ENCODE measurements at places on chromosomes 1 and 21.

- no peak overlapping the region for H3K4me3 ChIP-seq
- no peak for DNase-seq
- H3K4me1 ChIP-seq, result 0 out of 2 replicates have a peak, but pooled peaks cover 10% of the 10 kb centered on the region
- no peaks in the 10 kb centered on the region for H3K27me3 ChIP-seq
- H3K36me3 ChIP-seq, result no peaks in the 10 kb centered on the region
Measured at GRCh38 chr1:100882698-100883097, 11.9 kb downstream of the EXTL2 start.

- H3K4me3 ChIP-seq, result no peak overlapping the region
- no peaks in the 10 kb centered on the region for H3K27me3 ChIP-seq
- H3K4me1 ChIP-seq, result peaks cover 23% of the 10 kb centered on the region
- DNase-seq, result peak; percentile 40
- no peak overlapping the region for H3K27ac ChIP-seq
- no peaks in the 10 kb centered on the region for H3K36me3 ChIP-seq
Measured at GRCh38 chr1:204286831-204287421, 72.8 kb downstream of the PLEKHA6 start.

DNA sequence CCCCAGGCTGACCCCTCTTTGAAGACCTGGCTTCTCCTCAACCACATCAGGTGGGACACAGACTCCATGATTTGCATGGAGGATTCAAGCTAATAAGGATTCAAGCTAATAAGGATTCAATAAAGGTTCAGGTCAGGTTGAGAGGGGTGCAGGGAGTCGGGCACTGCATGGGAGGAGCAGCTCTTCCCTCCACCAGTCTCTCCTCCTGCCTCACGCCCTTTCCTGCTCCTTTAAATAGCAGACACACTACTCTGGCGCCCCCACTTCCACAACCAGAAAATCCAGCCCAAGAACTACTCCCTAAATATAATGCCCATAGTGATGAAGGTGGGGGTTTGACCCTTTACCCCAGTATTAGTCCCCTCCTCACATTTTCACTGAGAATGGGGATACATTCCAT lies 7.1 kb downstream of the MEX3A start:
- H3K4me3 ChIP-seq, result no peak overlapping the region

DNA sequence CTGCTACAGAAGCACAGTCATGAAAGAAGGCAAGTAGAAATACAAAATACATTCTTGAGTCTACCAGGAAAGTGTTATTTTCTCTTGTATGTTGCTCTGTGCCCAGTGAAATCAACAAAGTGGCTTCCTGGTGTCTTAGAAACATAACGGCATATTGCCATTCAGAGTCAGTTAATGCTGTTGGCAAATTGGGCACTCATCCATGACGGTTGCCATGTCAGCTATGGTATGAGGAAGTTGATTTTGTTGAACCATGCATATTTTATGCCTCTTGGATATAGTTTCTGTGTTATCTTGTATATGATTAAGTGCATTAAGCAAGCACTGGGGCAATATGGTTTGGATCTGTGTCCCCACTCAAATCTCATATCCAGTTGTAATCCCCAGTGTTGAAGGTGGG lies 153.1 kb upstream of the CXADR start:
- no peaks in the 10 kb centered on the region for H3K4me1 ChIP-seq
- no peak overlapping the region for H3K27ac ChIP-seq
- no peak for DNase-seq

- no peak overlapping the region for H3K4me3 ChIP-seq
- H3K27ac ChIP-seq, result no peak overlapping the region
- no peaks in the 10 kb centered on the region for H3K4me1 ChIP-seq
- no peaks in the 10 kb centered on the region for H3K36me3 ChIP-seq
Measured at GRCh38 chr1:101119289-101119688, 93.7 kb upstream of the DPH5 start.

- H3K4me3 ChIP-seq, result no peak overlapping the region
- H3K4me1 ChIP-seq, result peaks cover 13% of the 10 kb centered on the region
- no peaks in the 10 kb centered on the region for H3K27me3 ChIP-seq
- H3K27ac ChIP-seq, result no peak overlapping the region
Measured at GRCh38 chr1:99565606-99566289, 80.2 kb upstream of the PALMD start.

- peak; percentile 86 for DNase-seq
- H3K27ac ChIP-seq, result peak overlapping the region; percentile 49
- H3K36me3 ChIP-seq, result no peaks in the 10 kb centered on the region
- no peak overlapping the region for H3K4me3 ChIP-seq
- H3K27me3 ChIP-seq, result no peaks in the 10 kb centered on the region
- peaks cover 15% of the 10 kb centered on the region for H3K4me1 ChIP-seq
Measured at GRCh38 chr1:224784265-224785039, 145.0 kb upstream of the DNAH14 start.

GRCh38 chr21:35831230-35831629 lies 229.1 kb downstream of the SETD4 start:
- H3K36me3 ChIP-seq, result no peaks in the 10 kb centered on the region
- H3K4me1 ChIP-seq, result no peaks in the 10 kb centered on the region
- no peak overlapping the region for H3K4me3 ChIP-seq

- peak overlapping the region; percentile 49 for H3K27ac ChIP-seq
- peaks cover 32% of the 10 kb centered on the region for H3K36me3 ChIP-seq
- H3K27me3 ChIP-seq, result no peaks in the 10 kb centered on the region
- peaks cover 16% of the 10 kb centered on the region for H3K4me1 ChIP-seq
- DNase-seq, result peak; percentile 69
- H3K4me3 ChIP-seq, result no peak overlapping the region
Measured at GRCh38 chr1:12316331-12316730, 86.5 kb downstream of the VPS13D start.

GRCh38 chr1:26375081-26375480 lies 2.5 kb upstream of the ZNF683 start:
- H3K27ac ChIP-seq, result no peak overlapping the region
- no peaks in the 10 kb centered on the region for H3K27me3 ChIP-seq
- H3K4me1 ChIP-seq, result peaks cover 29% of the 10 kb centered on the region
- H3K4me3 ChIP-seq, result no peak overlapping the region

- H3K27me3 ChIP-seq, result no peaks in the 10 kb centered on the region
- no peak overlapping the region for H3K4me3 ChIP-seq
- no peaks in the 10 kb centered on the region for H3K4me1 ChIP-seq
- H3K27ac ChIP-seq, result no peak overlapping the region
Measured at GRCh38 chr1:235138821-235139220, 10.2 kb upstream of the TOMM20 start.

DNA sequence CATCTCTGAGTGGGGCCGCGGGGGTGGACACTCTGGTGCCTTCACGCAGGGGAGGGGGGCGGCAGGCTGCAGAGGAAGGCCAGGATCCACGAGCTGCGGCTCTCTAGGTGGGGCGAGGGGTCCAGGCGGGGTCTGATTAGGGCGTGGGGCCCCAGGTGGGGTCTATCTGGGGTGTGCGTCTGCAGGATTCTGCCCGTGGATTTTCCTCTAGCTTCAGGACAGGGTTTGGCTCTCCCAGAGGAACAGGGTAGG lies 6.3 kb downstream of the JMJD4 start:
- peak overlapping the region; percentile 64 for H3K4me3 ChIP-seq
- H3K27ac ChIP-seq, result no peak overlapping the region
- peaks cover 3% of the 10 kb centered on the region for H3K36me3 ChIP-seq
- H3K4me1 ChIP-seq, result peaks cover 1% of the 10 kb centered on the region
- no peaks in the 10 kb centered on the region for H3K27me3 ChIP-seq
- peak; percentile 20 for DNase-seq

- no peaks in the 10 kb centered on the region for H3K36me3 ChIP-seq
- no peaks in the 10 kb centered on the region for H3K4me1 ChIP-seq
- H3K27me3 ChIP-seq, result peaks cover 9% of the 10 kb centered on the region
- DNase-seq, result peak; percentile 12
- no peak overlapping the region for H3K27ac ChIP-seq
Measured at GRCh38 chr1:152801333-152801732, 4.8 kb downstream of the LCE1D start.

DNA sequence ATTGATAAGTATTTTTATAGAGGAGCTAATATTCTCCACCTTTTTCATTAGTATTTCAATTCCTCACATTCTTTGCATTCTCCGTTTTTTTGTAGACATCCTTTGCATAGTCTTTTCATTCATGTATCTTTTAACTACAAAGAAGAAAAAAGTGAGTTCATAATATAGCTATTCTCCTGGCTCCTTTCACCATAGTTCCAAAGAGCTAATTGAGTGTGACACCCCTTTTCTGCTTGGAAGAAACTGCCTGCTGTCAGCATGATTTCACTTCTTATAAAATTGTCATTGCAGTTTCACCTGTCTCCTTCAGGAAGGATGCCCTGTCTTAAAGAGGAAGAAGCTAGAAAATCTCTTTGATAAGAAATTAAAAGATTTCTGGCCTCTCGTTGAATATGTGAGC lies 991.1 kb downstream of the KCNT2 start:
- H3K4me3 ChIP-seq, result no peak overlapping the region
- no peaks in the 10 kb centered on the region for H3K36me3 ChIP-seq
- no peak for DNase-seq
- H3K4me1 ChIP-seq, result no peaks in the 10 kb centered on the region
- H3K27me3 ChIP-seq, result no peaks in the 10 kb centered on the region
- H3K27ac ChIP-seq, result no peak overlapping the region

GRCh38 chr21:46146856-46147255 lies 8.5 kb downstream of the FTCD start:
- H3K4me1 ChIP-seq, result 0 out of 2 replicates have a peak, but pooled peaks cover 4% of the 10 kb centered on the region
- no peaks in the 10 kb centered on the region for H3K27me3 ChIP-seq
- no peak overlapping the region for H3K27ac ChIP-seq
- DNase-seq, result no peak
- no peaks in the 10 kb centered on the region for H3K36me3 ChIP-seq

DNA sequence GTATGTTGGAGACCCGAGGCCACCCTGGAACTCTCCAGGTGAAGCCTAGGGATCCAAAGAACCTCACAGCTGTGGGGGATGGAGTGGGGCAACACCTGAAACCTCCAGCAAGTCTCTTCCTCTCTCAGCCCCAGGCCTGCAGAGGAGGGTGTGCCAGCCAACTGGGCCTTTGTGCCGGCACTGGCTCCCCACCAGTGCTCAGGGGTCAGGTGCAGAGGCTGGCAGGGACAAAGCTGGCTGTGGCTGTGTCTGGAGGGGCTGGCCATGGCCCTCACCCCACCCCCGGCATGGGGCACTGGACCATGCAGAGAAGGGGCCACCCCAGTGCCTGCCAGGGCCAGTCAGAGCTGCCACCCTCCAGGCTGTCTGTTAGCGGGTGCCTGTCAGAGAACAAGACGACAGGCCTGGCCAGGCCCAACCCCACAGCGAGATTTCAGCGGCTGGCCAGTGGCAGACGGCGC lies 3.9 kb downstream of the COL18A1 start:
- DNase-seq, result no peak
- no peaks in the 10 kb centered on the region for H3K4me1 ChIP-seq
- H3K4me3 ChIP-seq, result no peak overlapping the region

DNA sequence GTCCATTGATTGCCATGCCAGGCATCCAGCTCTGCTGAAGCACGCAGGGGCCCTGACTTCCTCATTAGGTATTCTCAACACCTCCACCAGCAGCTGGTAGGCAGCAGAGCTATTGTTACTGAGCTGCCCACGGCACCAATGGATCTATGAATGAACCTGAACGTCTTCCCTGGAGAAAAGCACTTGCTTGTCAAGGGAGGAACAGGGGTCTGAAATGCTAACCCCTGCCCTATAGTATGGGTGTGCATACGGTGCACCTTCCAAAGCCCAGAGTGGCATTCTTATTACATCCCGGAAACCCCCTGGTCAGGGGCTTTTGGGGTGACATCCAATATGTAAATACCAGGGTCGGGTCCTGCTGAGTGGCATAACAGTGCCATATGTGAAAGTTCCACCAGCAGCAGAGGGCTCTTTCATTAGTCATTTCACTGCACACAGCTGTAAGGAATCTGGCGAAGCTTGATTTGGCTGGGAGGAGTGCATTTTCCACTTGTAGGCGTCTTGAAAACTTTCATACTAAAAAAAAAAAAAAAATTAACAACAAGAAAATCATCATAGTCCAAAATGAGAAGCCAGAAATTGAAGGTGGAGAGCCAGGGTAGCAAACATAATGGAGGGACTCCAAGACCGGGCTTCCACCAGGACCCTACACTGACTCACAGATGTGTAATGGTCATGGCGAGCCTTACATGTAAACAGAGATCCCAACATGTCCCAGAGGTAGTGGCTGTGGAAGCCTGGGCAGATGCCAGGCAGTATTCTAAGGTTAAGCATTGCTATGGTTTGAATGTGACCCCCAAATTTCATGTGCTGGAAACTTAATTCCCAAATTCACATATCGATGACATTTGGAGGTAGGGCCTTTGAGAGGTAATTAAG lies 58.8 kb upstream of the PRDX6 start:
- no peak overlapping the region for H3K4me3 ChIP-seq
- H3K36me3 ChIP-seq, result no peaks in the 10 kb centered on the region
- H3K27ac ChIP-seq, result 0 out of 2 replicates have a peak overlapping the region, but pooled peaks have one; percentile 1

DNA sequence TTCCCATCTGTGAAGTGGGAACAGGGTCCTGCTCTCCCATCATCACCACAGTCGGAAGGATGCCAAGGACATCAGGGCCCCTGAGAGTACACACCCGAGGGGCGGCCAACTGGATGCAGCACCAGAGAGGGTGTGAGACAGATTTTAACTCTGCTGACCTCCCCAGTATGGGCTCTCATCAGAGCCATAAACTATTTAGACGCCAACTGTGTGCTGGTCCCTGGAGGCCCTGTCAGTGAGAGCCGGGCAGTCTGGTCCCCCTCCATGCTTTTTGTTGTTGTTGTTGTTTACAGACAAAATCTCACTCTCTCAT lies 1.7 kb downstream of the FGR start:
- no peaks in the 10 kb centered on the region for H3K36me3 ChIP-seq
- no peak overlapping the region for H3K27ac ChIP-seq
- H3K27me3 ChIP-seq, result no peaks in the 10 kb centered on the region
- no peaks in the 10 kb centered on the region for H3K4me1 ChIP-seq

DNA sequence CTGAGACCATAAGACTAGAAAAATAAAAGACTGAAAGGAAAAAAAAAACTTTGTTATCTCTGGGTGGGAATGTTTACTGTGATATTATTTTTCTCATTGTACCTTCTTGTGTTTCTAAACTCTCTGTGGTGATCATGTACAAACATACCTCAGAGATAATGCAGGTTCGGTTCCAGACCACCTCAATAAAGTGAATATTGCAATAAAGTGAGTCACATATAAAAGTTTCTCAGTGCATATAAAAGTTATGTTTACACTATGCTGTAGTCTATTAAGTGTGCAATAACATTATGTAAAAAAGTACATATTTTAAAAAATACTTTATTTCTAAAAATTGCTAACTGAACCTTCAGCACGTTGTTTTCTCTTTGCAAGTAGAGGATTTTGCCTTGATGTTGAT lies 137.5 kb downstream of the CENPF start:
- H3K27me3 ChIP-seq, result no peaks in the 10 kb centered on the region
- no peak overlapping the region for H3K4me3 ChIP-seq
- H3K4me1 ChIP-seq, result no peaks in the 10 kb centered on the region

- H3K36me3 ChIP-seq, result no peaks in the 10 kb centered on the region
- 0 out of 2 replicates have a peak, but pooled peaks cover 2% of the 10 kb centered on the region for H3K4me1 ChIP-seq
- no peak overlapping the region for H3K4me3 ChIP-seq
- H3K27me3 ChIP-seq, result no peaks in the 10 kb centered on the region
Measured at GRCh38 chr1:150909585-150910180, 16.5 kb upstream of the SETDB1 start.

GRCh38 chr1:201676641-201677040 lies 137.7 kb downstream of the NAV1 start:
- H3K27me3 ChIP-seq, result no peaks in the 10 kb centered on the region
- no peak overlapping the region for H3K4me3 ChIP-seq

GRCh38 chr1:224287714-224288113 lies 42.3 kb downstream of the NVL start:
- no peaks in the 10 kb centered on the region for H3K4me1 ChIP-seq
- no peak for DNase-seq
- H3K27me3 ChIP-seq, result no peaks in the 10 kb centered on the region

GRCh38 chr1:83418558-83418957 lies 580.4 kb downstream of the TTLL7 start:
- H3K36me3 ChIP-seq, result no peaks in the 10 kb centered on the region
- no peaks in the 10 kb centered on the region for H3K27me3 ChIP-seq
- H3K27ac ChIP-seq, result no peak overlapping the region
- no peaks in the 10 kb centered on the region for H3K4me1 ChIP-seq

All from GM23248 (cell line).